A549 (cell line): ENCODE measurements at places on chromosomes 6 and 20. TPM values are rescaled to one million over a fixed set of nuclear protein-coding genes. Genes with fewer than 3 reads are reported as not detected.

DNA sequence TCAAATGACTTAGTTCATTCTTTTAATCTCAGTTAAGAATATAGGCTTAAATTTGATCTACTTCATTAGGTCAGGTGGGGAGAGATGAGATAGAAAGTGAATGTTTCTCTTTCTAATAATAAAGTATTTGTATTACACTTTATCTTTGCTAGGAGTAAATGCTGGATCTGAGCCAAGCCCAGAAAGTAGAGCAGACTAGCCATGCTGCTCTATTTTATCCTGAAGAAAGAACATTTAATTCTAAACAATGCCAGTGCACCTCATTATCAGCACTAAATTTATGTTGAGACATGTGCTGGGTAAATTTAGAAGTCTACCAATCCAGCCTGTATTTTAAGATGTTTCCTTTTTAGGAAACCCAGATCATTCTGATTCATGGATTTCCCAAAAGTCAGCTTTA lies 43.5 kb downstream of the AKIRIN2 start:
- DNase-seq = no peak

GRCh38 chr6:144265061-144265357 lies 20.1 kb upstream of the UTRN start:
- peak; percentile 21 for DNase-seq

GJA10 gene
- not detected in 3 replicates for polyA plus RNA-seq

BNIP5 gene
- not detected in 3 replicates for polyA plus RNA-seq

BANF2 gene
- not detected in 3 replicates for polyA plus RNA-seq
